ENCODE measurements at places on chromosomes 13 and 19.

DNA sequence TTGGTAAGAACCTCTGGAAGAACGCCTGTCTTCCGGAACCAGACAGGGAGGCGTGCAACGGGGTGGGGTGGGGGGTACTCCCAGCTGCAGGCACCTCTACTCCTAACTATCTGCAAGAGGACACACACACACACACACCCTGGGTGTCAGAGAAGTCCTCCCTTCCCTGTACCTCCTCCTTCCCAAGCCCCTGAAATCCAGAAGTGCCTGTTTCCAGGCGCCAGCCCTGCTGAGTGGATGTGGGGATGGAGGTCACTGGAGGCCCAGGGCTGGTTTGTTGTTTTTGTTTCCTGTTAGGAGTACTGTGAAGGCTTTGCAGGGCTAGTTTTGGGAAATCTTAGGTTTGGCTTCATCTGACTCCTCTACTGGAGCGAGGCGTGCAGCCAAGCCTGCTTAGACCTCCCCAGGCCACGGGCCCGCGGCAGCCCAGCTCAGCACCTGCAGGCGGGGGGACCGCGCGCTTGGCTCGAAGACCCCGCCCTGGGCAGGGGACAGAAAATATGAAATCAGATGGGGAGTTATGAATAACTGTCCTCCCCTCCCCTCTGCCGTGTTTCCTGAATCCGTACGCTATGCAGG is 36.4 kb downstream of the SOX1 start:
- DNase-seq = no peak

DNA sequence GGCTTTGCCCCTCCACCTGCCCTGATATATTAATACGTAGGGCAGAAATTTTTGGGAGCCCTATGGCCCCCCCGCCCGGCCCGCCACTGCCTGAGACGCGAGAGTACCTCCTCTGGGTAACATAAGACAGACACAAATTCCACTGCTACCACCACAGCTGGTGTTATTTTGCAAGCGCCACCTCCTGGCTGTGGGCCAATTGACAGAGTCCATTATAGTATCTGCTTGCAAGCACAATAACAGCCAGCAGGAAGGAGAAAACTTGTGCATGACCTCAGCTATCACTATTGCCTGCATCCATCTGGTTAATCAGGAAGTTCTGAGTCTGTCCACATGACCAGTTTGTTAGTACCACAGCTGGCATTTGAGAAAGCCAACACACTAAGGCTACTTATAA is 25.3 kb upstream of the OR10H2 start:
- no peak for DNase-seq

GRCh38 chr19:43372462-43372861 is 19.0 kb downstream of the CD177 start:
- DNase-seq = no peak

DNA sequence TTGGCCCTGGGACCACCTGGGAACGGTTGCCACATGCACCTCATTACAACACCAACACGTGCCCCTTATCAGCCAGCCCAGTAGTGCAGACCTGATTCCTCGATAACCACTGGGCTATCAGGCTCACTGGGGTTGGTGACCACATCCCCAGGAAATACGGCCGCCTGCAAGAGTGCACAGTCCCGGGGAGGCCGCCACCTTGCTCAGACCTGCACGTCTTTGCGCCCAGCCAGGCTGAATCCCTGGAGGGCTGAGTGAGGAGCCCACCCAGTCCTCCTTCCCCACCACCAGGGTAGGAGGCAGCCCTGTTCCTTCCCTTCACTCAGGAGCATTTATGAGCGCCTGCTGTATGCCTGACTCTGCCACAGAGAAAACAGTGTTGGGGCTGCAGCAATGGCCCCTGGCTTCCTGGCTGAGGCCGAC is 67.8 kb downstream of the CEBPG start:
- no peak for DNase-seq

DNA sequence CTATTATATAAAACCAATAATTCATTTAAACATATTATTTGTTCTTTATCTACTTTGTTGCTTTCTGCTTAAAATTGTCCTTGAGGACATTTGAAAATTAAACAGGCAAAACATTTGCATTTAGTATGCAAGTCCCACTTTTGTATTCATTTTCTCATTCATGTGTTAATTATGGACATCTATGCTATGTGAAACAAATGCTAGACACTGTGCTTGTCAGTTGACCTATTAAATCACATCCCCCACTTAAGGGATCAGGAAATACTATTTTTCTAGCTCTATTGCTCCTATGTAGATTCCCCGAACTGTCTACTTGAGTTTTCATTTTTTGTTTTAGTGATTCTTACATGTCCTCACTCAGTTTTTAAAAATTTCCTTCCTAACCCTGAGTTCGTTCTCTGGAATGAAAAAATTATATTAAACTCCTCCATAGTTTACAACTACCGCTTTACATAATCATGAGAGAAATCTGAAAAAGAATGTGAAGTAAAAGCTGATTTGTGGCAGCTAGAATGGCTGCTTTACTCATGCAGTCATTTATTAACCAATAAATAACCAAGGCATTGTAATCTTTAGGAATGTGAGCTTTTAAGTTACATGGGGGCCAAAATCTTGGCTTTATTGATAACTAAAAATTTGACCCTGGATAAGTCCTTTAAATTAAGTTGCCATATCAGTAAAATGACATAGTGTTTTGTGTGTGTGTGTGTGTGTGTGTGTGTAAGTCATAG is 188.5 kb downstream of the LIG4 start:
- no peak for DNase-seq

GRCh38 chr13:25116044-25116443 is 20.1 kb downstream of the PABPC3 start:
- DNase-seq = no peak

DNA sequence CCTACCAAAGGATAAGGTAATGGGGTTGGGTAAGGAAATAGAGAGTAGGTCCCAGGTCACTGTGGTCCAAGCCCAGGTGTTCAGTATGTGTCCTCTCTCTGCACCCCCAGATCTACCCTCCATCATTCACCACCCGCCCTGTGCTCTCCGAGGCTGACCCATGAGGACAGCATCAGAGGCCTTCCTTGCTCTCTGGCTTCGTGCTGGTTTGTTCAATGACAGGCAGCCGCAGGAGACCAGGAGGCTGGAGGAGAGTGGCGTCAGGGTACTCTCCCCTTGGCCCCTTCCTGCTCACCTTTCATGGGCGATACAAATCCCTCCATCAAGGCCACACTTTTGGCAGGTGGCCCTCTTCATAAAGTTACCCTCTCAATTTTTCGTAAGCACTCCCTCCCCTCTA is 1.7 kb downstream of the TUBA3C start:
- DNase-seq = no peak

- no peak for DNase-seq
Observed at GRCh38 chr13:25708268-25708667, 336.5 kb downstream of the ATP8A2 start.

DNA sequence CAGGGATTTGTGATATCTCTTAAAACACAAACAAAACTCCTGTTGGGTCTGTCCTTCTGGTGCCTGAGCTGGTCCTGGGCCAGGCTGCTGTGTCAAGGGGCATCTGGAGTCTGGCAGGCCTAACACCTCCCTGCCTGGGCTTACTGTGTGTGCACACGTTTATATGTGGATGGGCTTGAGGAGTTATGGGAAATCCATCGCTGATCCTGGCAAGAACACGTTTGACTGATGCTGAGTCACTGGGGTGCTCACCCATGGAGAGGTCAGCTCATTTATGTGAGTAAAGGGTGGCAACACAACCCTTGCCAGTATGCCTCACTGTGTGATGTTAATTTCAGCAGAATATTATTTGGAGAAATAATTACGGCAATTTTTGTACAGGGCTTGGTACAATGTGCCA is 44.5 kb upstream of the PCDH8 start:
- DNase-seq = no peak

Data from AG04450 (cell line).